ENCODE measurements at places on chromosomes 3 and 15. TPM values are rescaled to one million over a fixed set of nuclear protein-coding genes. Genes with fewer than 3 reads are reported as not detected.
A peak's percentile ranks its signal among the peaks of the same experiment; 100 is the strongest.

MESP1 gene
- total RNA-seq, result 2.2 TPM

- DNase-seq, result no peak
- no peaks in the 10 kb centered on the region for H3K36me3 ChIP-seq
- H3K4me1 ChIP-seq, result peaks cover 43% of the 10 kb centered on the region
- no peaks in the 10 kb centered on the region for H3K27me3 ChIP-seq
- no peak overlapping the region for H3K4me3 ChIP-seq
Observed at GRCh38 chr3:100274361-100274760, 13.6 kb downstream of the TBC1D23 start.

C2CD4A gene
- not detected for total RNA-seq

- no peaks in the 10 kb centered on the region for H3K27me3 ChIP-seq
- no peaks in the 10 kb centered on the region for H3K36me3 ChIP-seq
- H3K27ac ChIP-seq, result peak overlapping the region; percentile 25
- H3K4me1 ChIP-seq, result peaks cover 27% of the 10 kb centered on the region
- no peak overlapping the region for H3K4me3 ChIP-seq
Observed at GRCh38 chr15:89761009-89761831, 10.2 kb upstream of the MESP1 start.

- H3K27me3 ChIP-seq, result no peaks in the 10 kb centered on the region
- no peaks in the 10 kb centered on the region for H3K4me1 ChIP-seq
- no peak overlapping the region for H3K27ac ChIP-seq
- no peak overlapping the region for H3K4me3 ChIP-seq
- H3K36me3 ChIP-seq, result no peaks in the 10 kb centered on the region
Observed at GRCh38 chr3:187498211-187498724, 130.1 kb downstream of the RTP4 start.

STAG1 gene
- total RNA-seq, result 89.9 TPM

ACAN gene
- 0.72 TPM for total RNA-seq

- peaks cover 4% of the 10 kb centered on the region for H3K4me1 ChIP-seq
- H3K4me3 ChIP-seq, result no peak overlapping the region
- H3K27me3 ChIP-seq, result no peaks in the 10 kb centered on the region
- no peak overlapping the region for H3K27ac ChIP-seq
- no peak for DNase-seq
Observed at GRCh38 chr15:39075756-39076341, 505.0 kb upstream of the THBS1 start.

- no peak overlapping the region for H3K4me3 ChIP-seq
- no peaks in the 10 kb centered on the region for H3K36me3 ChIP-seq
- DNase-seq, result no peak
- no peaks in the 10 kb centered on the region for H3K4me1 ChIP-seq
Observed at GRCh38 chr15:32007355-32007960, 22.9 kb upstream of the CHRNA7 start.

STAC gene
- total RNA-seq, result not detected

P2RY1 gene
- total RNA-seq, result 1.0 TPM

DNA sequence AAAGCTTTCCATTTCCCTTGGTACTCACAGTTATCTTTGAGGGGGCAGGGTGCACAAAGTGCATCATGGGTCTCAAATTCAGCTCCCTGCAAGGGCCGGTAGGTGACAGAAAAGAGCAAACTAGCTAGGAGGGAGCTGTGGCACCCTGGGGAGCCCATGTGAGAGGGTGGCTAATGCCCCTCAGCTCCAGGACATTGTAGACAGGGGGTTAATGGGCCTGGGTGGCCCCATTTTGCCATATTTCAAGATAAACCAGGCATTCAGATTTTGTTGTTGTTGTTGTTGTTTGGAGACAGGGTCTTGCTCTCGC, 3.7 kb upstream of the SLC6A6 start:
- no peak for DNase-seq
- H3K27ac ChIP-seq, result no peak overlapping the region
- no peak overlapping the region for H3K4me3 ChIP-seq

DNA sequence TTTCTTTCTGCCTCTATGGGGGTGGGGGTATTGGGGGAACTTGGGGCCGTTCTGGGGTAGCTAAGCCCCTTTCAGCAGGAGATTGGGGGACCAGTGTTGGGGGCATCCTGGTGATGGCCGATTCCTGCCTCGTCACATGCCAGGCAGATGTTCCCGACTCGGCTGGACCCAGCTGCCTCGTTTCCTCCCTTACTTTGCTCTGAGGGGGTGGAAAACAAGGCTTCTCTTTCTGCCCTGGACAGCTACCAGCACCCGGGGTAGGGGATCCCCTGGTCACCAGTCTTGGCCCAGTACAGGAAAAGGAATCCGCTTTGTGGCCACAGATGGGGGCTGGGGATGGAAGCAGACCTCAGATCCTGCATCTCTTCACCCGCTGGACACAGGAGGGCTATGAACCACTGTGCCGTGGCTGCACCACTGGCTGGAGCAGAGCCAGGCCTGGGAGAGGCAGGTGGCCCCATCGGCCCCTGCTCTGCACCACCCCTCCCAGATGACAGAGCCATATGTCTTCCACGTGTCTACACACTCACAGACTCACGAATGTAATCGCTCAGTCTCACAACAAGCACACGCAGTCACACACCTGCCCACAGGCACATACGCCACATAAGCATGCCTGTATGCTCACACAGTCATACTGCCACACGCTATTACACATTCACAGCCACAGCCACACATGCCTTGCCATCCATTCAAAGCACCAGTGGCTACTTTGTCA, 12.4 kb downstream of the SNX33 start:
- H3K36me3 ChIP-seq, result peaks cover 24% of the 10 kb centered on the region
- H3K27ac ChIP-seq, result peak overlapping the region; percentile 79
- no peak for DNase-seq
- no peaks in the 10 kb centered on the region for H3K27me3 ChIP-seq

GRCh38 chr3:45975686-45976085, 19.9 kb downstream of the FYCO1 start:
- H3K4me1 ChIP-seq, result peaks cover 79% of the 10 kb centered on the region
- no peaks in the 10 kb centered on the region for H3K27me3 ChIP-seq
- DNase-seq, result no peak
- H3K27ac ChIP-seq, result peak overlapping the region; percentile 46
- H3K4me3 ChIP-seq, result no peak overlapping the region

SNURF gene
- total RNA-seq, result not detected

DNA sequence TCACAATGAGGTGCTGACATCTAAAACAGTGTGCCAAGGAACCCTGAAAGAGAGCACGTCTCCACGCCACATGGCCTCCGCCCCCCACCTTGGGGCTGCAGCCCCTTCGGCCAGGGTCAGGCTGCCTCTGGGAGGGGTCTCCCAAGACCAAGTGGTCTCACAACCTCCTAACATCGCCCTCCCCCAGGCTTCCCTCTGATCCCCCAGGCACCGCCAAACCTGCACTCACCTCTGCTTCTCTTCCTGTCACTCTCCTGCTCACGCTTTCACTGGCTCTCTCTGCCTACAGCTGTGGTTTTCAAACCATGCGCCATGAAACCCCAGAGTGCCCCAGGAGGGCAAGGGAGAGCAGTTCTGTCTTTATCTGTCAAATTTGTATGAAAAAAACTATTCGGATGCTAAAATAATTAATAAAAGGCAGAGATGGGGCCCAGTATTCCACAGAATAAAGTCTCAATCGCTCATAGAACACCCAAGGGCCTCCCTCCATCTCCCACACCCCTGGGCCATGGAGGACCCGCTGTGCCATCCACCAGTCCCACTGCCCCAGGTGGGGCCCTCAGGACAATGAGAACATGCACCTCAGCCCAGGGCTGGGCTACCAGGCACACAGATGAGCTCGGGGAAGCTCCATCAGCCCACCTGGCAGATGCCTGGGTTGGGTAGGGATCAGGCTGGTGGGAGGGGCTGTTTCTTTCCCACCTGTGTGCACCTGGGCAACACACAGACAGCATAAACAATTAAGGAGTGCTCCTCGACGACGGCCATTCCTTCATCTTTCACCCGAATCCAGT, 21.5 kb downstream of the CYFIP1 start:
- no peaks in the 10 kb centered on the region for H3K27me3 ChIP-seq
- no peak for DNase-seq
- peaks cover 35% of the 10 kb centered on the region for H3K4me1 ChIP-seq
- H3K27ac ChIP-seq, result no peak overlapping the region
- H3K36me3 ChIP-seq, result no peaks in the 10 kb centered on the region
- H3K4me3 ChIP-seq, result no peak overlapping the region

- H3K27ac ChIP-seq, result no peak overlapping the region
- no peak overlapping the region for H3K4me3 ChIP-seq
- peaks cover 4% of the 10 kb centered on the region for H3K4me1 ChIP-seq
- no peaks in the 10 kb centered on the region for H3K27me3 ChIP-seq
- no peak for DNase-seq
Observed at GRCh38 chr15:90685591-90686434, 31.3 kb upstream of the BLM start.
